Activated CD8-positive, alpha-beta memory T cell treated with anti-CD3 and anti-CD28 coated beads for 24 hours (primary cell): ENCODE measurements at places on chromosomes 3 and 15.

DNA sequence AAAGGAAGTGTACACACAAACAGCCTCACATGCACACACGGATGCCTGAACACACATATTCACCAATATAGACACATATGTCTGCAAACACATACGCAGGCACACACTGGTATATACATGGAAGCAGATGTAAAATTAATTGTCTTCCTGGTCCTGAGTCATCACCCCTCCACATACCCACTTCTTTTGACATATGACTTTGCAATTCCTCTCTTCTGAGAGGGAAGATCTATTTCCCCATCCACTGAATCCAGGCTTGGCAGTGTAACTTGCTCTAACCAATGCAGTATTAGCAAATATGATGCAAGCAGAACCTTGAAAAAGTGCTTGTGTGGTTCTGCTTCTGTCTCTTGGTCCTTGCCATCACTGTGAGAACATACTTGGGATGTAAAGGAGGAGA lies 76.8 kb upstream of the HRH1 start:
- no peak for DNase-seq

GRCh38 chr15:74243431-74243830 lies 7.3 kb downstream of the CCDC33 start:
- no peak for DNase-seq

GRCh38 chr3:61663356-61664104 lies 102.2 kb downstream of the PTPRG start:
- DNase-seq = no peak

- no peak for DNase-seq
These were observed 24.3 kb downstream of the NXPE3 start for GRCh38 chr3:101803173-101803782.

- DNase-seq = no peak
These were observed 12.2 kb downstream of the CBLB start for GRCh38 chr3:105856605-105857004.

DNA sequence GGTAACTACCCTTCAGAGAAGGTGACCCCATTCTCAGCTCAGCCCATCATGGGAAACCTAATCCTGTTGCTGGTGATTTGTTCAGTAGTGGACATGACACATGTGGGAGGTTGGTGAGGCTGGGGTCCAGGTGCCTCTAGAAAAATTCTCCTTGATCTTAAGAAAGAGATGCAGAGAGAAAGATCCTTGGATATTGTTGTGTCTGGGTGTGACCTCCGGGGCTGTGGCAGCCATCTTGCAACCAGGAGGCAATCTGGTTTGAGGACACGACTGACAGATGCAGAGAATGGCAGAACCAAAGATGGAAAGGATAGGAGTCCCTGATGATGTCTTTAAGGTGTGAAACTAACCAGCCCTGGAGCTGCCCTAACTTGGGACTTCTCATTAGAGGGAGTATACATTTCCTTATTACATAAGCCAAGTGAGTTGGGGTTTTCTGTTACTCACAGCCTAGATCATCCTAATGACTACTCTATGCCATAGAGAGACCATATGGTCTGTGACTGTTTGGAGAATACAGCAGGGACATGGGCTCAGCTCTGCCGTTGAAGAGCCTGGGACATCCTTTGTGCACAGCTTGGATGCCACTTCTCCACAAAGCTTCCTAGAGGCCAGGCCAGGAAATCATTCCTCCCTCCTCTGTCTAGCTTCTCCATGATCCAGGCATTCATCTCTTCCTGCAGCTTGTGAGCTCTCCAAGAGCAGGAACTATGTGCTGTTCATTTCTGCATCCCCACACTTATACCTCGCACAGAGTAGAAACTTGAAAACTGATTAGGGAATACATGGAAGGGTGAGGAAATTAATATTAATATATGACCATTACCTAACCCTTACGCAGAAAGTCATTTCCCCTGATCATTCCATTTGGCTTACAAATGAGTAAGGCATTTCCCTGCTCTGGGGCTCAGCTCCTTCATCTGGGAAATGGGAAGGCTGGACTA lies 45.9 kb downstream of the HRH1 start:
- no peak for DNase-seq

- no peak for DNase-seq
These were observed 730.2 kb downstream of the TUSC7 start for GRCh38 chr3:117439812-117440211.

GRCh38 chr3:69767571-69767970 lies 28.3 kb downstream of the MITF start:
- no peak for DNase-seq

DNA sequence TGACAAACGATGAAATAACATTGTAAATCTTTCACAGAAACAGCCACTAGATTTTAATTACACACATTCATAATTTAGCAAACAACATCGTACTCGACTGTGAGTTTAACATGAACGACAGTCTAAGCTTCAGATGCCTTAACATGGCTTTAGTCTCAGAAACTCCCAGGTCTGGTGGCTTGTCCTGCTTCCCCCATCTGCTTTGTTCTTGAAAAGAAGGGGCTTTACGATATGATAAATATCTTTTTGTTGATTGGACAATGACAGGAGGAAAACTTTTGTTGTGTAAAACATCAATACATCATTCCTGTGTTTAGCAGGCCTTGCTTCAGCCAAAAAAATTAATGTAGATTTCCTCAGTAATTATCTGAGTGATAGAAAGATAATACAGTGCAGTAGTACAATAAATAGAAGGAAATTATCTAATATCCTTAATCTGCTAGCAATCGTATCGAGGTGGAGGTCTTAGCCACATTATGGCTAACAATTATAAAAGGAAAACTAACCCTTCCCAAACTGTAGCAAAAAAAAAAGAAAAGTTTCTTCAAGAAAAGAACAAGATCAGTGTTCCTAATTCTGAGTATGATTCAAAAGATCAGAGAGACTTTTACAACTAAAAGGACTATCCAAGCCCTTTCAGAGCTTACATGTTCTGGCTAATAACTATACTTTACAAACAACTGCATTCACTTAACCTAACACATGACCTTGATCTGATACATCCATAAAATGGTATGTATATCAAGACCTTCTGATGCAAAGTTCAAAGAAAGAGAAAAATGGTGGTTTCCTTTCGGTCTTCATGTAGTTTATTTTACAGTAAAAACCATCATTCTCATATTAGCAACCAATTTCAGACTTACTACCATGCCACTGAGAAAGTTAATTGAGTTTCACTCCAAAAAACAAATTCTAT lies 535.7 kb downstream of the FOXP1 start:
- no peak for DNase-seq

- DNase-seq = peak; percentile 71
These were observed 994 bp downstream of the MESP1 start for GRCh38 chr15:89749951-89750559.

- DNase-seq = no peak
These were observed 420.0 kb downstream of the ROBO2 start for GRCh38 chr3:77459926-77460325.

GRCh38 chr3:81776643-81777042 lies 15.2 kb upstream of the GBE1 start:
- no peak for DNase-seq

- DNase-seq = no peak
These were observed 102.0 kb downstream of the TBC1D5 start for GRCh38 chr3:17640466-17640865.

DNA sequence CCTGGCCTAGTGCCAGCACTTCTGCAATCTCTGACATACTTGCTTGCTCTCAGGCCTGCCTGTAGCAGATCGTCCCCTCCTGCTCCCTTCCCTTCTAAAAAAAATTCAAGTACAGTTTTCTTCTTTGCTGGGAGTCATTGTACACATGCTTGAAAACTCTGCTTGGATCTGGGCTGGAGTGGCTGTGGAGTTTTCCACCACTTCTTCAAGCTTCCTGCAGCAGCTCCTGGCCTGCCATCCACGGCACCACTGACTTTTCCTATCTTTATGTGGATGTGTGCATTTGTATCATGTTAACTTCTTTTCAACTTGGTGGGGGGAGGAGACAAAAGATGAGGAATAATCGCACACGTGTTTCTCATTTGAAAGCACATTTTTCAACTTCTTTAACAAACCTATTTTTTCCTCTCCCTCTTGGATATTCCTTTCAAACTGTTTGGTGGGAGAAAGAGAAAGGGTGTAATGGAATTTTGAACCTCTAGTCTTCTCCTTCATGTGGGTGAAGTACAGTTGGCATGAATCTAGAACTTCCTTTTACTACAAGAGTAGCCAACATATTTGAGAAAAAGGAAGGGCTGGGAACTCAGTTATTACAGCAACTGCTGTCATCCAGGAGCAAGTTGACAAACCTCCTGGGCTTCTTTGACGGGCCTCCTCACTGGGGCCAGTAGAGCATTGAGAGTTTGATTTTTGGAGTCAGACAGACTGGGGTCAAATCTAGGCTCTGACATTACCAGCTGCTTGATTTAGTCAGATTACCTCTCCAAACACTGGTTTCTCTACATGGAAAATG lies 61.2 kb upstream of the LRTM1 start:
- DNase-seq = no peak

GRCh38 chr3:194961149-194961548 lies 275.5 kb downstream of the FAM43A start:
- DNase-seq = no peak

DNA sequence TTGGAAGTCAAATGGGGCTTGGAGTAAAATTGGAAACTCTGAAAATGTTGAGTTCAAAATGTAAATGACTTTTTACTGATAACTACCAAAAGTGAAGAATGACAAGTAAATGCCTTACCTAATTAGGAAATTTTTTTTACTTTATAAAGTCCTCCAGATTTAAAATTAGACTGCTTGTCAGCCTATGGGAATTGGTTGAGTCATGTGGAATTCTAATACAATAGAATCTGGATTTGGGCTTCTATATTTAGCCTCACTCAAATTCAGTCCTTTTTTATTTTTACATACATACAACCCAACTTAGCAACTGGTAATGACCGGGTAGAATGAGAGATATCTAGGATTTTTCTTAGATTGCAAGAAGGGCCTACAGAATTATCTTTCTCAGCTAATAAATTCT lies 158.9 kb upstream of the CADPS start:
- no peak for DNase-seq

DNA sequence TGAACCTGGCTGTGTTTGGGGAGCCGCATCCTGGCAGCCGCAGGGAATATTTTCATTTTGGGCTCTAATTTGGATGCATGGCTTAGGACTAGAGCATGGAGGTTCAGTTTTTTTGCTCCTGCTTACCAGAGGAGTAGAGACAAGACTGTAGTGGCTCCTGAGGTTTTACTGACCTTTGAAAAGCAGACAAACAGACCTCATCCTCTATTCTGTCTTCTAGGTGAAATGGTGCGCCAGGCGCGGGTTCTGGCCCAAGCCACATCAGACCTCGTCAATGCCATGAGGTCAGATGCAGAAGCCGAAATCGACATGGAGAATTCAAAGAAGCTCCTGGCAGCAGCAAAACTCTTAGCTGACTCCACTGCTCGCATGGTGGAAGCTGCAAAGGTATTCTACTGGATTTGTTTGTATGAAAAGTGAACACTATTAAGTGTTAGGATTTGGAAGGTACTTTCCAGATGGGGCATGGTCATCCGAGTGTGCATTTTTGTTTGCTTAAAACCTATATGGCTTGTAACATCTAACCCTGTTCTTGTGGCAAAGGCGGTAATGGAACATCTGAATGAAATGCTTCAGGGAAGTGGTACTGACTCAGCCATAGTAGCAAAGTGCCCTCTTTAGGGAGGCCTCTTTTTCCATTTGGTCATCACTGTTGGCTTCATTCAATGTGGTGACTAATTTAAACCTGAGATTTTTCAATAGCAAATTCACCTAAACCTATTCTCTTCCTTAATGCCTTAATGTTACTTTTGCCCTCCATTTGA lies 330.7 kb upstream of the TPM1 start:
- DNase-seq = no peak

- no peak for DNase-seq
These were observed 96.3 kb upstream of the BCL6 start for GRCh38 chr3:187841560-187841959.

DNA sequence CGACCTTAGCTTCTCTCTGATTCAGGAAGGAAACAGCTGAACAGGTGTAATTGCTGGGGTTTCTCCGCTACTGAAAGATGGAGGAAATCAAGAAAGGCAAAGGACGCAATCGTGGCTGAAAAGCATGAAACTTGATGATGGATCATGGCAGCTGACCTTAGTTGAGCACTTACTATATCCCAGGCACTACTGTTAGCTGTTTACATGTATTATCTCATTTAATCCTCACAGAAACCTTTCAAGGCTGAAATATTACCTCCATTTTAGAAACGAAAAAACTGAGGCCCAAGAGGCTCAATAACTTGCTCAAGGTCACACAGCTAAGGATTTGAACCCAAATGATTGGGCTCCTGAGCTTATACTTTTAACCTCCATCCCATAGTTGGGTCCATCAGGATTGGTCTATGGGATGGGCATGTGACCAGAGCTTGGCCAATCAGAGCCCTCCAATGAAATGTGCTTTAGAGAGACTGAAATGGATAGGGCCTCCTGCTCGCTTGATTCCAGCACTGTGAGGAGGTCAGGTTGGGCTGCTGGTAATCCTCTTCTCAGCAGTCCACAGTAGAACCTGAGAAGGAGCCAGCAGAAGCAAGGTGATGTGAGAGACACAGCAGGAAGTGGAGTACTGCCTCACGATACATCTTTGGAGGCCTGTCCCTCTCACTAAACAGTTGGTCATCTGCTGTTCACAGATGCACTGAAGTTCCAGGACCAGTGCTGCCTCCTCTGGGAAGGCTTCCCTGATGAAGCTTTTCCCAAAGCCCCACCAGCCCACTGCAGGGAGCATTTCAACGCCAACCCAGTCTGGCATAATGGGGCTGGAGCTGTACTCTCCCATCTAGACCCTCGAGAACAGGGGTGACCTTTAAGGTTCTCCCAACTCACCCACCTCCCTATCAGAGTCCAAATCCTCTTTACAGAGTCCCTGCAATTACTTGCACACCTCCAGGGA lies 10.4 kb downstream of the CLN6 start:
- DNase-seq = peak; percentile 32

- DNase-seq = no peak
These were observed 39.5 kb upstream of the GOLGA8J start for GRCh38 chr15:30043211-30043655.

GRCh38 chr3:192901435-192901834 lies 16.2 kb downstream of the MB21D2 start:
- DNase-seq = no peak
